Pancreas (tissue), 10 donors: ENCODE measurements at places on chromosomes 13 and 19. TPM values are rescaled to one million over a fixed set of nuclear protein-coding genes. Genes with fewer than 3 reads are reported as not detected.

Gene IFNL1
- not detected for polyA plus RNA-seq

Gene FXYD3
- 33.9 TPM for polyA plus RNA-seq

Gene ZNF471
- polyA plus RNA-seq, result 3.5 TPM

Gene AP1M1
- 24.7 TPM for polyA plus RNA-seq

Gene FPR3
- polyA plus RNA-seq, result 0.61 TPM

Gene OR10H2
- not detected for polyA plus RNA-seq

Gene SIGLEC12
- polyA plus RNA-seq, result not detected

Gene ZNF256
- 0.95 TPM for polyA plus RNA-seq

Gene RFPL4AL1
- not detected for polyA plus RNA-seq

Gene SIGLEC5
- polyA plus RNA-seq, result 0.05 TPM

Gene URAD
- polyA plus RNA-seq, result not detected

Gene CFAP97D2
- polyA plus RNA-seq, result 3.0 TPM

Gene THSD8
- 2.0 TPM for polyA plus RNA-seq

Gene PTPRS
- 14.8 TPM for polyA plus RNA-seq

Gene PEAK3
- polyA plus RNA-seq, result 0.04 TPM

Gene B3GLCT
- 1.9 TPM for polyA plus RNA-seq

Gene GTF2F1
- polyA plus RNA-seq, result 40.9 TPM

Gene CEP89
- polyA plus RNA-seq, result 6.7 TPM

Gene TEX30
- 9.6 TPM for polyA plus RNA-seq

Gene ZNF571
- polyA plus RNA-seq, result 2.8 TPM

Gene ANKLE1
- polyA plus RNA-seq, result 0.23 TPM

Gene TRPC4
- 1.7 TPM for polyA plus RNA-seq

Gene TJP3
- polyA plus RNA-seq, result 36.0 TPM

Gene SYT5
- 10.6 TPM for polyA plus RNA-seq

Gene ZFP82
- 2.7 TPM for polyA plus RNA-seq

Gene CXCL17
- polyA plus RNA-seq, result 4.7 TPM

Gene CEACAM20
- not detected for polyA plus RNA-seq

Gene ASF1B
- 0.70 TPM for polyA plus RNA-seq

Gene SLC10A2
- not detected for polyA plus RNA-seq

Gene LHFPL6
- 8.9 TPM for polyA plus RNA-seq

Gene ZNF723
- not detected for polyA plus RNA-seq

Gene FBN3
- polyA plus RNA-seq, result 0.02 TPM

Gene PPM1N
- 0.53 TPM for polyA plus RNA-seq

Gene SULT2B1
- 1.3 TPM for polyA plus RNA-seq

Gene SKA3
- polyA plus RNA-seq, result 0.11 TPM

Gene HSPB6
- polyA plus RNA-seq, result 42.2 TPM

Gene N4BP2L1
- polyA plus RNA-seq, result 22.4 TPM

Gene TTC9B
- polyA plus RNA-seq, result 0.05 TPM

Gene ZNF28
- 2.3 TPM for polyA plus RNA-seq

Gene ZNF793
- polyA plus RNA-seq, result 3.6 TPM

Gene SPINT2
- 337 TPM for polyA plus RNA-seq

Gene FKRP
- 17.4 TPM for polyA plus RNA-seq

Gene ATP1A3
- polyA plus RNA-seq, result 1.2 TPM

Gene STOML3
- 0.07 TPM for polyA plus RNA-seq

Gene CALR3
- 0.07 TPM for polyA plus RNA-seq

Gene ICAM5
- polyA plus RNA-seq, result 0.26 TPM

Gene ZNF780A
- polyA plus RNA-seq, result 13.5 TPM

Gene CADM4
- polyA plus RNA-seq, result 9.8 TPM

Gene FGF14
- polyA plus RNA-seq, result 0.46 TPM

Gene WDR62
- 0.42 TPM for polyA plus RNA-seq

Gene ZNF729
- not detected for polyA plus RNA-seq

Gene RXFP2
- polyA plus RNA-seq, result not detected

Gene NTF4
- polyA plus RNA-seq, result not detected

Gene ADM5
- polyA plus RNA-seq, result 2.4 TPM

Gene SELENOV
- not detected for polyA plus RNA-seq

Gene OSCAR
- polyA plus RNA-seq, result 1.1 TPM

Gene POU4F1
- 0.04 TPM for polyA plus RNA-seq

Gene SMIM44
- not detected for polyA plus RNA-seq

Gene ZNF578
- 0.15 TPM for polyA plus RNA-seq
